ENCODE measurements at places on chromosomes 11 and 22. TPM values are rescaled to one million over a fixed set of nuclear protein-coding genes. Genes with fewer than 3 reads are reported as not detected.
A peak's percentile ranks its signal among the peaks of the same experiment; 100 is the strongest.

TRPC6 gene
- not detected for total RNA-seq

OR4D5 gene
- total RNA-seq: not detected

BDNF gene
- total RNA-seq: 2.8 TPM

FDXACB1 gene
- 0.79 TPM for total RNA-seq

KRTAP5-8 gene
- not detected for total RNA-seq

GRCh38 chr11:91495837-91496236 is 728.8 kb upstream of the FAT3 start:
- DNase-seq: no peak

DNA sequence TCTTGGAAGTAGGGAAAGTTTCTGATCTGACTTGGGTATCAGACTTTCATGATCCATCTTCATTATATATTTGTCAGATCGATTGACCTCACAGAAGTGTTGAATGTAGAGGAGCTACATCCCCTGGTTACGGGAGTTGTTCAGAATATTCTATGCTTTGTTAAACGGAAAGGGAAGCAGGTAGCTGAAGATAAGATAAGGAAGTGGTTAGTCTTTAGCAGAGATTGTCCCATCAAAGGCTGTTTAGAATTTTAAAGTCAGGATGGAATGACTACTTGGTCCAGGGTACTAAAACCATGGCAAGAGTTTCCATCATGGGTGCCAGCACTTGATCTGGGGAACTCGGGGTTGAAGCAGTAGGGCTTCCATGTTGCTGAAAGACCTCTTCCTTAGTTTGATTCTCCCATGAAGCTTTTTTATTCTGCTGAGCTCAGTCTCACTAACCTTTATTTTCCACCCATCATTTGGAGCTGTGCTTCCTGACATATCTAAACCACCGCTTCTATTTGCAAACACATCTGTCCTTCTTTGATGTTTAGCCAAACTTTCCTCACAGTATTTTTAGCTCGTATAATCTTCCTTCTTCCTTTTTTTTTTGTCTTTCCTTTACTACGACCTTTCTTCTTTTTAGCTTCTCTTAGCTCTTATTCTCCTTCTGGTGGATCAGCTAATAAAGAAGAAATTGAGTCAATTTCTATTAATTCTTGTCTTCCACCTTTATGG is 4.0 kb upstream of the C22orf31 start:
- DNase-seq: no peak

DNA sequence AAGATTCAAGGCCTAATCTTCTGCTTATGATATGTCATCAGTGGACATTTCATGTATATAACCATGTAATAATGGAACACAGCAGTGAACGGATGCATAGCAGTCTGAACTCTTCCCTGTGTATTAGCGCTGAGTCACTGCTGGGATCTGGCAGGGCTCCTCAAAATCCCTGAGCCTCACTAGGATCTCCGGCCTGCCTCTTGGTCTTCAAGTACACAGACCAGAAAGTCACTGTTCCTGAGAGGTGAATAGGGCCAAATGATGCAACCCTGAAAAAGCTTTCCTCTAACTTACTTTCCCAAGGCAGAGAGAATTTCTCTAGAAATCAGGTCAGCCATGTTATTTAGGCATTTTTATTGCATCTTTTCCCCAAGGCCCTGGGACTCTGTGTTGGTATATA is 35.0 kb downstream of the POU2AF1 start:
- peak; percentile 88 for DNase-seq

DNA sequence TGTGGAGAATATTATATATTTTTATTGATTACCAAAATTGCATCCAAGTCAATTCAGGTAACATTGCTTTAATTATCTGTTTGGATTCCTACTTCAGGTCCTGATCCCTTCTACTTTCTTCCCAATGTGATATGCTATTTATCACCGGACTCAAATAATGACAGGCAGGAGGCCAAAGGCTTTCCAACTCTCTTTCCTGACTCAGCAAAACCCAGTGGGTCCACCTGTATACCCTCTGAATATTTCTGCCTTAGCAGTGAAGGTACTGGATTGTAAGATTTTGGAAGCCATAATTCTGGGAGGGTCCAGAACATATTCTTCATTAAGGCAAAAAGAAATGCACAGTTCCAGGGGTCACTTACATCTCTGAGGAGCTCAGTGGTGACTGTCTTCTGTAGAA is 260.2 kb upstream of the UBASH3B start:
- DNase-seq: no peak

DNA sequence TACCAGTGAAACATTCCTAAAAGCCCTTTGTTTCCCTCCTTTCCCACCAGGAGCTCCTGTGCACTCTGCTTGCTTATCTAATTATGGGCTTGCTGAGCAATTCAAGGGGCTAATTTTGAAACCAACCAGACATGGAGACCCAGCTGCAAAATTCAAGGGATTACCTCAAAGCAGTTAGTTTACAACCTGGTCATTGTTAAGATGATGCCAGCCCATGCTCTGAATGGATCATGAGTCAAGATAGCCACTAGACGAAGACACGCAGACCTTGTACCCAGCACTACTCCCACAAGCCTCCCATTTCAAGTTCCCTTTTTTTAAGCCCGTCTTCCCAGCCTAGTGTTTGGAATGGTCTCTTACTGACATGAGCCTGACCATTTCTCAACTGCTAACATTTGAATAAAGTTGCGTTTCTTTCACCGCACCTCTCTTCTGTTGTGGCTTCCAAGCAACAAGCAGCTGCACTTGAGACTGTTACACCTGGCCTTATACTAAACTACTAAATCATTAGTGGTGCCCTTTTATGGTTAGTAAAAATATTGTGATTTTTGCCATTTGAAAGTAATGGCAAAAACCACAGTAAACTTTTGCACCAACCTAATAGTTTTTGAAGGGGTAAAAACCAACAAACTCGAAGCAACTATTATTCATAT is 315.3 kb upstream of the LUZP2 start:
- no peak for DNase-seq

DNA sequence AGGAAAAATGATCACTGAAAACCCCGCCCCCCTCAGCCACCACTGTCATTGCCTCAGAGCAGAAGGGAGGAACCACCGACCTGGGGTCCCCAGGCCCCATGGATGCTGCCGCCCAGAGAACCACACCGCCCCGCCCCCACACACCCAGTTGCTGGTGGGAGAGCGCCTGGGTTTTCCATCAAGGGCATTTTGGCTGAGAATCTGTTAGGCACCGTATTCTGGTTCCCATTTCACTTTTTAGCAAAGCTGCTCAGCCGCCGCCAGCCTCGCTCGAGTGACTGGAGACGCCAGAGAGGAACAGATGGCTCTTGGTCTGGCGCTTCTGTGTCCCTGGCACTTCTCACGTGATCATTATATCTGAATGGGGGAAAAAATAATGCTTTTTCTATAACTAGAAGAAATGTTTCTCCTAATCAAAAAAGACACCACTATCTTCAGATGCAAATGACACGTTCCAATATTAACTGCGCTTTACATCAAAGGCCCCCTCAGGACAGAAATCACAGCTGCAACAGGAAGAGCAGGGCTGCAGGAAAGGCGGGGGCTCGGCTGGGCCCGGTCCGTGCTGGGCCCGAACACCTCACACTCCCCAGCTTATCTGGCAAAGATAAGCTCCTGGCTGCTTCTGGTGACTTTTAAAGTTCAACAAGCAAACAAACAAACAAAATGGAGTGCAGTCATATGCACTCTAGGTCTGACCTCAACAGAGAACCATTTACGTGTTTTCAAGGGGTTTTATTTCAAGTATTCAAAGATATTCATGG is 149.8 kb downstream of the MPPED1 start:
- no peak for DNase-seq

GRCh38 chr11:125300791-125301218 is 136.3 kb downstream of the PKNOX2 start:
- DNase-seq: peak; percentile 89

DNA sequence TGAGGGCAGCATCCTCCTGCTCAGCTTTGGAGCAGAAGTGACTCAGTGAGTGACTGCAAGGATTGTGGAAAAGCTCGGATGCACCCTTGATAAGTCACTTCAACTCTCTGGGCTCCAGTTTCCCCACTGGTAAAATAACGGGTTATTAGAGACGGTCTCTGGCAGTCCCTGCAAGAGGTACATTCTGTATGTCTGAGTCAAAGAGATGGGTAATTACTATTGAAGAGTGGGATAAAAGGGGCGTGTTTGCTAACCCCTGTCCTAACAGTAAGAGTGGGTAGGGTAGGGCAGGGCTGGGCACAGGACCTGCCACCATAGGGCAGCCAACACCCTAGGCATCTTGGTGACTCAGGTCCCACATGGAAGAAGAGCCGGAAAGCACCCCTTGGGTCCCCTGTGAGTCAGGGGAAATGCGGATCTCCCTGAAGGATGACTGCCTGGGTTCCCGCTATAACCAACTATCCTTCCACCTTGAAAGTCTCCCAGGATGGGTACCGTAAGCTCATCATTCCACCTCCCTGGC is 7.3 kb upstream of the AHNAK start:
- peak; percentile 80 for DNase-seq

PNPLA3 gene
- total RNA-seq: 4.1 TPM

PARVG gene
- not detected for total RNA-seq

DNA sequence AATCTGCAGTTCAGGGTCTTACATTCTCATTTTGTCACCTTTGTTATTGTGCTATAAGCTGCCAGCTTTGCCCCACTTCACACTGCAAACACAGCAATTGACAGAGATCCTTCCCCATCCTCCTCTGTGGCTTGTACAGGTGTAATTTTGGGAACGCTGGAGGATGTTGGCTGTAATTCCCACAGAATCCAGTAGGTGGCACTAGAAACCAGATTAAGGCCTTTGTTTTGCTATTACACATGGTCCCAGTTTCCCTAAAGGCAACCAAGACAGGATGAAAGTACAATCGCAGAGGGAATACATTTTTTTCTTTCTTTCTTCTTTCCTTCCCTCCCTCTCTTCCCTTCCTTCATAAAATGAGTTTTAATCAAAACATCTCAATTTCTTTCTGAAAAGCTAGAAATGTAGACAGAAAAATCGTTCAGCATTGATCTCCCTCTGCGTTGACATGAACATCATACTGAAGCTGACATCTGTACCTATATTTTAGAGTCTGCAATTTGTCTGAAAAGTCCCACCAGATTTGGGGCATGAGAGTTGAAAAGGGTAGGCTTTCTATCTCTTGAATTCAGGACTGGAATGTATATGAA is 21.3 kb upstream of the NELL1 start:
- peak; percentile 75 for DNase-seq

- no peak for DNase-seq
Measured at GRCh38 chr22:36235585-36235984, 3.7 kb downstream of the APOL2 start.

Measured in MCF 10A (cell line).